ENCODE measurements at places on chromosomes 3 and 15.

GRCh38 chr3:106629215-106629832 lies 747.9 kb upstream of the CCDC54 start:
- no peak for DNase-seq

GRCh38 chr15:80789296-80789695 lies 10.1 kb downstream of the CEMIP start:
- no peak for DNase-seq

DNA sequence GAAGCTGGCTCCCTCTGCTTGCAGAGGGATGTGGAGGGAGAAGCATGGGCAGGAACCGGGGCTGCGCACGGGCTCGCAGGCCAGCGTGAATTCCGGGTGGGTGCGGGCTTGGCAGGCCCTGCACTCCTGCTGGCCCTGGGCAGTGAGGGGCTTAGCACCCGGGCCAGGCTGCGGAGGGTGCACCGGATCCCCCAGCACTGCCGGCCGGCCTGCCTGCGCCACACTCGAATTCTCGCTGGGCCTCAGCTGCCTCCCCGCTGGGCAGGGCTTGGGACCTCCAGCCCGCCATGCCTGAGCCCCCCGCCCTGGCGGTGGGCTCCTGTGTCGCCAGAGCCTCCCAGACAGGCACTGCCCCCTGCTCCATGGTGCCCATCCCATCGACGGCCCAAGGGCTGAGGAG lies 47.6 kb upstream of the SPATA12 start:
- no peak for DNase-seq

GRCh38 chr15:78419367-78419766 lies 18.6 kb upstream of the IREB2 start:
- DNase-seq, result no peak

- no peak for DNase-seq
These were observed 33.5 kb upstream of the TIMP4 start for GRCh38 chr3:12192173-12192572.

- DNase-seq, result no peak
These were observed 145.5 kb upstream of the UMPS start for GRCh38 chr3:124584552-124585391.

GRCh38 chr3:157122116-157122515 lies 37.8 kb downstream of the CCNL1 start:
- no peak for DNase-seq

DNA sequence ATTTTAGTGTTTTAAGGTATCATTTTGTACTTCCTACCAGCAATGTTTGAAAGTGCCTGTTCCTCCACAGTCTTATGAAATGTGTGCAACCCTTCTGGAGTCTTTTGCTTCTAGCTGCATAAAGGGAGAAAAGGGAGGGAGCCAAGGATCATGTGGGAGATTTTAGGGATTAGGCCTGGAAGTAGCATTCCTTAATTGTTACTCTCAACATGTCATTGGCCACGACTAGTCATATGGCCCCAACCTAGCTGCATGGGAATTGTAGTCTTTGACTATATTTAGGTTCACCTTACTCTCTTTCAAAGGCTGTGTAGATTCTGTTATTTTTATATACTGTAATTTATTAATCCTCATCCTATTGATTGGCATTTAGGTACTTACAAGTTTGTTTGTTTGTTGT lies 14.9 kb downstream of the CRTAP start:
- DNase-seq, result no peak

DNA sequence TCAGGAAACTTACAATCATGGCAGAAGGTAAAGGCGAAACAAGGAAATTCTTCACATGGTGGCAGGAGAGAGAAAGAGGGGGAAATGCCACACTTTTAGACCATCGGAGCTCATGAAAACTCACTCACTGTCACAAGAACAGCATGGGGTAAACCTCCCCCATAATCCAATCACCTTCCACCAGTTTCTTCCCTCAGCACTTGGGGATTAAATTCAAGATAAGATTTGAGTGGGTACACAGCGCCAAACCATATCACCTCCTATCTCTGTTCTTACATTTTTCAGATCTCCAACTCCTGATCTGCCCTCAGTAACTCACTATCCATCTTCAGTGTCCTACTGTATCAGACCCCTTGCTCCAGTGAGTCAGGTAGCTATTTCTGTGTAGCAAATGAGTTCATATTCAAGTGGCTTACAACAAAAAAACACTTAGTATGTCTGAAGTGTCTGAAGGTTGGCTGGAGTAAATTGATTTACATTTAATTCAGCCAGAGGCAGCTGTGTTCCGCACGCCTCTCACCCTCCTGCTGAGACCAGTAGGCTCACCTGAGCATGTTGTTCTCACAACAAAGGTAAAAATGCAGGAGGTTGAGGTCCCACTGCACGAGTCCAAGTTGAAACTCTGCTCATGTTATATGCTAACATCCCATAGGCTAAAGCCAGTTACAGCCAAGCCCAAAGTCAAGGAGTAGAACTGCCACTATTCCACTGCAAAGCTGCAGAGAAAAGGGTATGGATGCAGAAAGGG lies 180.7 kb upstream of the LMCD1 start:
- no peak for DNase-seq

GRCh38 chr3:8776406-8776805 lies 7.0 kb upstream of the OXTR start:
- DNase-seq, result no peak

- DNase-seq, result no peak
These were observed 61.0 kb downstream of the SEMA6D start for GRCh38 chr15:47778263-47778770.

DNA sequence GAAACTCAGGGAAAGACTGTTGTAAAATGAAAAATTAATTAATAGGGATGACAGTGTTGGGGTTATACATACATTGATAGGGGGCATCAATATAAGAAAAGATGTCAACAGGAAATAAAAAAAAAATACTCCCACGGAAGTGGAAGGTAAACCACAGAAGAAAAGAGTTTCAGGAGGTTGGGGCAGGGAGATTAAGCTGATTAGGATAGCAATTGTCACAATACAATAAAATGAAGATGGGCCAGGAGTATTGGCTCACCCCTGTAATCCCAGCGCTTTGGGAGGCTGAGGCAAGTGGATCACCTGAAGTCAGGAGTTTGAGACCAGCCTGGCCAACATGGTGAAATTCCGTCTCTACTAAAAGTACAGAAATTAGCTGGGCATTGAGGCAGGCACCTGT lies 536.1 kb downstream of the AGBL1 start:
- DNase-seq, result no peak

- DNase-seq, result no peak
These were observed 124.9 kb upstream of the RASGRP1 start for GRCh38 chr15:38689522-38689921.

- DNase-seq, result no peak
These were observed 41.8 kb downstream of the SERPINI1 start for GRCh38 chr3:167777356-167777755.

GRCh38 chr3:9791790-9792404 lies 376 bp downstream of the TADA3 start:
- DNase-seq, result no peak

DNA sequence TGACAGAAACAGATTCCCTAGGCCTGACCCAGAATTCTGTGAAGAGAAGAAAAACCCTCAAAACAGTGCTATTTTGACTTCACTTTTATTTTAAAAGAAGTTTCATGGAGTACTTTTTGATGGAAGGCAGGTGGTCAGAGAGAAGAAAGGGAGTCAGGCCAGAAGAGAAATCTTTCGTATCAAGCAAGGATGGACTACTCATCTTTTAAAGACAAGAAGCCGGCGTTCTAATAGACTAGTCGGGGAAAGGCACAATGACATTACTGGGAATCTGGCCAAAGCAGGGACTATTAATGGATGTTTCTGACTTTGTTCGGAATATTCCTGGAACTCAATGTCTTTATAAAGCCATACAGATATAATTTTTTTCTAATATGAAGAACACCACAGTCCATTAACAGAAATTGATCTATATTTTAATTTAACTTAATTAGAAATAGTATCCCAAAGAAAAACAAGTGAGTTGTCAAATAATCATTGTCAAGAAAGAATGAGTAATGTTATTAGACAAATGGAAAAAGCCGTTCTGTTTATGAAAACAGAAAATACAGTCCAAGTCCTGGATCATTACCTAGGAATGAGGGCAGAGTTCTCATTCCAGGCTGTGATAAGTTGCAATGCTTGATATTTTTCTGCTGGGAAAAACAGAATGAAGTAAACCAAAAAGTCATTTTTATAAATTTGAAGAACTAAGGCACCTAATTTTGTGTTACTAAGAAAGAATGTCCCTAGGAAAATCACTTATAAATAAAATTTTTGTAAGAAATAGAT lies 23.7 kb upstream of the PCOLCE2 start:
- no peak for DNase-seq

GRCh38 chr3:95319921-95320494 lies 1257.1 kb downstream of the NSUN3 start:
- no peak for DNase-seq

All from stimulated activated CD4-positive, alpha-beta T cell treated with anti-CD3 and anti-CD28 coated beads, Interleukin-1b, Interleukin-23, amount 100 ng/mL, for 1 hour (primary cell).